Foreskin melanocyte (primary cell): ENCODE measurements at places on chromosomes 13 and 19.
A peak's percentile ranks its signal among the peaks of the same experiment; 100 is the strongest.

DNA sequence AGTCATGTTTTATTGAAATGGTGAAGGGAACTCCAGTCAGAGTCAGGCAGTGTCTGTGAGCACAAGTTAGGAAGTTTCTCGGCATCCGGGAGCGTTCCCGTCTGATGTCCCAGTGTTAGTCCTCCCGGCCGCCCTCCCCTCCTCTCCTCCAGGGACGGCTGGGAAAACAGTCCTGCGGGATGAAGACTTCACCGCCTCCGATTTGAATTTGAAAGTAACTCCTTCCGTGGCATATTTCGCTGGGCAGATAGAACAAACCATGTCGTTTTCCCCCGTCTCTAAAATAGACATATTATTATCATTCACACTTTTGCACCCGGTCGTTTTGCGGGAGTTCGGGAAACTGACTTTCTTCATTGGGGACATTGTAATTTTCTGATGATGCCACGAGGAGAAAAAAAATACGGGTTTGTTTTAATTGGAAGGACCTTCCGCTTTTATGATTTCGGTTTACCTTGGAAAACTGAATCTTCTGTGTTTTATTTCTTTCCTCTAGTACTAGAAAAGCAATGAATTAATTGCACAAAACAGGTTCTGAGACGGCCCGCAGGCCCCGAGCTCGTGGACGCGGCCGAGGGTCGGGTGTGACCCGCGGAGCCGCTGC lies 76.6 kb downstream of the ZIC5 start:
- no peak for DNase-seq

GRCh38 chr13:35891507-35892441 lies 239.4 kb downstream of the DCLK1 start:
- no peak for DNase-seq

DNA sequence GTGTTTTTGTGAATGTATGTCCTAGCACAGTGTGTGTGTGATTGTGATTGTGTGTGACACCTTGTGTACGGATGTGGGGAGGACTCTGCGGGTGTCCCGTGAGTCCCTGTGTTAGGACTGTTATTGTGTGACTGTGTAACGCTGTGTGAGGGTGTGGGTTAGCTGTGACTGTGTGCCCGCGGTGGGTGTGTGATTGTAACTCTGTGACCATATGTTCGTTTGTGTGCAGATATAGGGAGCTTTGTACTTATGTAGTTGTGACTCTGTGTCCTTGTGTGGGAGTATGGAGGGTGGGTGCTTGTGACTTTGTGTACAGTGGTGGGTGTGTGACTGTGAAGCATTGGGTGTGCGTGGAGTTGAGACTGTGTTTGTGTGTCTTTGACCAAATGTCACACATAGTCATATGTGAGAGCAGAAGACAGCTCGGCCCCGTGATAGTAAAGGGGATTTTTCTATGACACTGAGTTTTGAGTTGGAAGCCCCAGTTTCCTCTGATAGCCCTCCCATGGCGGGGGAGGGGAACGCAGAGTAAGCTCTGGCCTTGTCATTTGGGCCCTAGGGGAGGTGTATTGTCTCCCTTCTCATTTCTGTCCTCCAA lies 949 bp upstream of the ZNF260 start:
- DNase-seq, result no peak

- no peak for DNase-seq
Measured at GRCh38 chr19:29194658-29195057, 18.3 kb downstream of the UQCRFS1 start.

GRCh38 chr13:31875134-31875533 lies 135.8 kb downstream of the RXFP2 start:
- no peak for DNase-seq

DNA sequence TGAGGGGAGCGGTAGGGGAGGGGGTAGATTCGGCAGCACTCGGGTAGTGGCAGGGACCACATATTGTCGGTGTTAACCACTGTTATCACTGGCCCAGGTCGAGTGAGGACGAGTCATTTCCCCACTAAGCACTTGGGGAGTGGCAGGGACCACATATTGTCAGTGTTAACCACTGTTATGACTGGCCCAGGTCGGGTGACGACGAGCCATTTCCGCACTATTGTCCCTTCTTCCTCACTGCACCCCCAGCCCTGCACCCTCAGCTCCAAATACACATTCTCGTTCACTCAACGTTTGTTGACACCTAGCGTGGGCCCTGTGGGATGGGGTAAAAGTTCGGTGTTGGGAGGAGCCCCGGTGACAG lies 467 bp upstream of the CLN5 start:
- DNase-seq, result no peak

DNA sequence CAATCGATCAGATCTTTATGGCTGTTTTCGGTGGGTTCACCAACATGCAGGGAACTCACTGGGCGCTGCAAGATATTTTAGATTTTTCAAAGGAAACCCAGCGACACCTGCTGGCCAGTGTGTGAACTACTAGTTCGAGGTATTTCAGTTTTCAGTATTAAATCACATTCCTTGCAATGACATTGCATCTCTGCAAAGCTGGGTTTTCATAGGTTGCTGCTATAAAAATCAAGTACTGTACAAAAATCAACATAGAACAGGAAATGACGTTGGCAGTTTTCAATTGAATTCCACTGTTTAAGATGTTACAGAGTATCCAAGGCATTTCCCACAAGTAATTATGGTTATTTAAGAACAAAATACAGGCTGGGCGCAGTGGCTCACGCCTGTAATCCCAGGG lies 17.6 kb downstream of the LIG1 start:
- peak; percentile 57 for DNase-seq

GRCh38 chr19:31181535-31181934 lies 167.7 kb downstream of the TSHZ3 start:
- no peak for DNase-seq

GRCh38 chr13:43116242-43116641 lies 92.9 kb downstream of the DNAJC15 start:
- DNase-seq, result no peak

DNA sequence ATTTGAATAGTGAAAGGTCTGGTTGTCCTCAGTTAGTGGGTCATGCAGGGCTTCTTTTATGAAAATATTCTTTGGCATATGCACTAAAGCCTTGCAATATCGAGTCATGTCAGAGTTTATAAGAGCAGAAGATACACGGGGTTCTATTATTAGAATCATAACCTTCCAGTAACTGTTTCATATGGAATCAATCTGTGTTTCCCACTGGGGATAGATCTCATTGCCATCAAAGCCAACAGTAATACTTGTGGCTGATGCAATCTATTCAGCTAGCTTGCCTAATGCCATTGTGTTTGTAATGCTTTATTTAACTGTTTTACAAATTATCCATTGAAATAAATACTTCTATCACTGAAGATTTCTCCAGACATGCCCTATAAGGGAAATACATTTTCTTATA lies 746.9 kb upstream of the PCDH9 start:
- no peak for DNase-seq

GRCh38 chr13:74070513-74070912 lies 63.7 kb downstream of the KLF12 start:
- DNase-seq, result no peak

DNA sequence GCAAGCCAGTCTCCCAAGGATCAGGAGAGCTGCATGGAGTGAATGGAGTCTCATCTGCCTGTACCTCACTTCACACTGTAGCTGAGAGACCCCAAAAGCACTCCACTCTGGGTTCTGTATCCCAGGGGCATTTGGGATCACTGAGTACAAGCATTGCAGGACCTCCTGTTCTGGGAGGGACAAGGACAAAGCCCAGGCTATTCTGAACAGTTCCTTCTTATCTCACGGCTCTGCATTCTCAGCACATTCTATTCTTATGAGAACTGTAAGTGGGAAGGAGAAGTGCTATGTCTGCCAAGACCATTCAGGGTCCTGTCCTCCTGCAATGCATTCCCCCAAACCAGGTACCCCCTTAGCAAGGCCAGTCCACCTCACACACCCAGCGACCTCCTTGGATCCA lies 42.8 kb downstream of the RNF6 start:
- no peak for DNase-seq

GRCh38 chr19:3479834-3480215 lies 500 bp downstream of the SMIM24 start:
- no peak for DNase-seq

GRCh38 chr13:63279136-63279535 lies 1863.5 kb upstream of the PCDH20 start:
- peak; percentile 92 for DNase-seq
